Bronchial smooth muscle cell (primary cell): ENCODE measurements at places on chromosomes 5 and 9. TPM values are rescaled to one million over a fixed set of nuclear protein-coding genes. Genes with fewer than 3 reads are reported as not detected.

Gene SLC28A3
- total RNA-seq, result 0.09 and 0.16 TPM in 2 replicates

Gene CCDC152
- 0.09 and 2.2 TPM in 2 replicates for total RNA-seq

Gene SPATA31D4
- not detected in 2 replicates for total RNA-seq

Gene SKIC3
- total RNA-seq, result 117 and 149 TPM in 2 replicates

Gene ECSCR
- not detected in 2 replicates for total RNA-seq

Gene PCDHA11
- total RNA-seq, result 0.09 and 0.16 TPM in 2 replicates

Gene SPATA31C1
- not detected in 2 replicates for total RNA-seq

Gene DAPK1
- total RNA-seq, result 0.32 and 1.0 TPM in 2 replicates

Gene SLC36A3
- total RNA-seq, result not detected in 2 replicates

Gene NMUR2
- total RNA-seq, result not detected in 2 replicates

Gene ANKRD55
- not detected in 2 replicates for total RNA-seq

Gene SYK
- total RNA-seq, result under 0.01 TPM in 1 of 2 replicates, not detected in the other

Gene SHOC1
- under 0.01 TPM in 1 of 2 replicates, not detected in the other for total RNA-seq

Gene PCDHGA4
- 1.1 and 4.7 TPM in 2 replicates for total RNA-seq

Gene LEAP2
- total RNA-seq, result 0.16 and 0.34 TPM in 2 replicates

Gene AFAP1L1
- 1.3 and 1.9 TPM in 2 replicates for total RNA-seq

Gene SERF1A
- total RNA-seq, result 0.69 and 5.0 TPM in 2 replicates
